T47D (cell line): ENCODE measurements at places on chromosomes 1 and 21.

GRCh38 chr1:3056641-3057040 lies 12.4 kb upstream of the PRDM16 start:
- no peak for DNase-seq

GRCh38 chr1:215530401-215530984 lies 36.6 kb upstream of the KCTD3 start:
- no peak for DNase-seq

GRCh38 chr1:24895511-24895910 lies 34.6 kb downstream of the RUNX3 start:
- no peak for DNase-seq

DNA sequence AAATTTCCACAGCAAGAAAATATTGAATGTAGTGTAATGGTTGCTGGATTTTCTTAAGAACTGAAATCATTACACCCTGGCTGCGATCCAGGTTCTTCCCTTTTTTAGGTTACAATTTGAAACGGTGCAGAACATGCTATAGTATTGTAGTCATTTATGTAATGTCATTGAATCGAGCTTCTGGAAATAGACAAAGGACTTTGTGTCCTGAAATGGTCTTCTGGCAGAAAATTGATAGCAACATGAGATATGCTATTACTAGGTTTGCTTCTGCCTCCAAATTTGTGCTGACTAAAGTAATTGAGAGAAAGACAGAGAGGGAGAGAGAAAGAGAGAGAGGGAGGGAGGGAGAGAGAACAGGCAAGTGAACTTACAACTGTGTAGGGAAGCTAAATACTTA lies 146.2 kb upstream of the NFIA start:
- DNase-seq: no peak
